CD4-positive, alpha-beta T cell treated with Interleukin-10 for 1 hour (primary cell): ENCODE measurements at places on chromosomes 3 and 15.
A peak's percentile ranks its signal among the peaks of the same experiment; 100 is the strongest.

- DNase-seq, result peak; percentile 57
Measured at GRCh38 chr15:60899322-60899966, 329.7 kb downstream of the RORA start.

DNA sequence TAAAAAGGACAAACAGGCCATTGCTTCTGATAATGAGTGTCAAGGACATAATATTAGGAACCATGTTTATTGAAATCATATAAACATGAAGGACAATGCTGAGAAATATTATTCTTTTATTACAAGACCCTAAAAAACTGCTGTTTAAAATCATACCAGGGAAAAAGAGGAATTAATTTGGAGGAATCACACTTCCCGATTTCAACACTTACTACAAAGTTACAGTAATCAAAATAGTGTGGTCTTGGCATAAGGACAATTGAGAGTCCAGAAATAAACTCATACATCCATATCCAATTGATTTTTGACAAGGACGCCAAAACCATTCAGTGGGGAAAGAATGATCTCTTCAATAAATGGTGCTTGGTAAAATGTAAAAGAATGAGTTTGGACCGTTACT lies 13.0 kb downstream of the CYP1A1 start:
- DNase-seq, result no peak

DNA sequence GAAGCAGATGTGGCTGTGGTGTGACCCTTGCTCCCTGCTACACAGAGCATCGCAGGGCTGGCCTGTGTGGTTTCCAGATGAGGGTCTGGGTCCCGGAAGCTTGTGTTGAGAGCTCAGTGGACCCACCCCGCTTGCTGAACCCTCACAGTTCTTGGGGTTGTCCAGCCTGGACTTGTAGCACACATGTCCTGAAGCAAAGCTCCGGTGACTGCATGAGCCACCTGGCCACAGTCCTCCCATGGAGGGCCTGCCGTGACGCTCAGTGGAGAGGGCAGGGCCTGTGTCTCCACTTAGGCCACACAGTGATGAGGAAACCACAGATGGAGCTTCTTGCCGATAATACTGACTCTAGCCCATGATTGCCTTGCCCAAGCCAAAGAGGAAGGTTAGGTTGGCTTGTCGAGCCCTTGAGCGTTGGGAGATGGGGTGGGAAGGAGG lies 62.6 kb downstream of the RGMA start:
- no peak for DNase-seq

- no peak for DNase-seq
Measured at GRCh38 chr15:31471731-31472430, 145.2 kb downstream of the KLF13 start.

GRCh38 chr3:30962084-30962483 lies 67.6 kb upstream of the GADL1 start:
- no peak for DNase-seq

DNA sequence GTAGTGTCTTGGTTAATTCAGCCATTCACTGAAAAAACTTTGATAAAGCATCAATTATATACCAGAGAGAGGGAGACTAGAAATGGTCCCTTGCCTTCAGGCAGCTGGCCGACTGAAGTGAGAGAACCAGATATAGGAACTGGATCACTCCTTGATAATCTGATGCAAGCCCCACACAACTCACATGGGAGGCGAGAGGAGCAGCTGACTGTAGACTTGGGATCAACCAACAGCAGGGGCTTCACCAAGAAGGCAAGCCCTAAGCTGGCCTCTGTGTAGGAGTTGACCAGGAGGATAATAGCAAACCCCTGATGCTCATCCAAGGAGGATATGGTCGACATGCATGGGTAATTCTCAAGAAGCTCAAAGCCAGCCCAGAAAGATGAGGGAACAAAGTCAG lies 133.1 kb downstream of the SRGAP3 start:
- DNase-seq, result no peak

GRCh38 chr15:57462381-57462780 lies 86.1 kb downstream of the CGNL1 start:
- DNase-seq, result no peak
